ENCODE measurements at places on chromosomes 12 and 14.
A peak's percentile ranks its signal among the peaks of the same experiment; 100 is the strongest.

DNA sequence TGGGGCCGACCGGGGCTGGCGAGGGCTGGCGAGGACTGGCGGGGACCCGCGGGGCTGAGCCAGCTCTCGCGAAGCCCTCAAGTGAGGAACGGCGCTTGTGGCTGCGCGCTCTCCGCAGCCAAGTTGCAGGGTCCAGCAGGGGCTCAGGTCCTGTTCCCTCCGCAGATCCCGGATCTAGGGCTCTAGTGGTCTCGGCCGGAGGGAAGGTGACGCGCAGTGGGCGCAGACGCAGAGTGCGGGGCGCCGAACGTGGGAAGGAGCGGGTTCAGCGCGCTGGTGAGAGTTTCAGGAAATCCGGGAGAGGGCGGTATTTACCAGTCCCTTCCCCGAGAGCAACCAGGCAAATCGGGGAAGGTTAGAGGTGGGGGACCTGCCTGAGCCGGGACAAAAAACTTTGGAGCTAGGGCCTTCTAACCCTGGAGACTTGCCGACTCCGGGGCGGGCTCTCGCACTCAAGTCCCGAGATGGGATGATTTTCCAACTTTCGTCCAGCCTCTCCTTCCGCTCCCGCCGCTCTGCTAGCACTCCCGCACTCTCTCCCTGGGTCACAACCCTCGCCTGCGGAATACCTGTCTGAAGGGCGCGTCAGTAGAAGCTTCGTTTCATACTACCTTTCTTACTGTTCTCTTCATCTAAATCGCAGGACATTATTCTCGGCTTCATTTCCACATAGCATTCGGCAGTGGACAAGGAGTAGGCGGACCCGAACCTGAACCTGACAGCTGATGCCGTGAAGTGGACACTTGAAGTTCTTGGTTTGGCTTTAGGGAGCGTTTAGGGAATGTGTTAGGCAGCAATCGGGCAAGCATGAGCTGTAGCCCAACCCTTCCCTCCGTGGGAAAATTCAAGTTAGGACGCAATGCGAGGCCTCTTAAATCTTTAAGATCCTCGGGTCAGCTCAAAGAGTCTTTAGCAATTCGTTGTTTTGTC is 13.6 kb upstream of the PAX9 start:
- DNase-seq: no peak

- no peak for DNase-seq
These were observed 3.7 kb downstream of the GLT8D2 start for GRCh38 chr12:104046306-104046705.

- no peak for DNase-seq
These were observed 10.1 kb upstream of the MANSC4 start for GRCh38 chr12:27790179-27790578.

DNA sequence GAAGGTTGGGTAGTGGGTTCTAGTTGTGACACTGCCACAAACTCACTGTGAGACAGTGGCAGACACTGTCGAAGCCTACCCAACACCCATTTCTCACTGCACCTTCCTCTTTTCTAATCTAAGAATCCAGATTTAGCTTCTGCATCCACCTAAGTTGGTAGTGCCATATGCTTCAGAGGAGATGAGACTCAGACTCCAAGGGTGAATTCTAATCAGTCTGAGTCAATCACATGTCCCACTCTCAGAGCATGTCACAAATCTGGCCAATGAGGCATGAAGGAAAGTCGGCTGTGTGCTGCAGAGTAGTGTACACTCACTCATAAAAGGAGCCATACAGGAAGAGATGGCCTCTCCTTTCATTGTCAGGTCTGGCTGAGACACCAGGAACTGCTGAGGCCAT is 102.1 kb upstream of the RAP1B start:
- no peak for DNase-seq

DNA sequence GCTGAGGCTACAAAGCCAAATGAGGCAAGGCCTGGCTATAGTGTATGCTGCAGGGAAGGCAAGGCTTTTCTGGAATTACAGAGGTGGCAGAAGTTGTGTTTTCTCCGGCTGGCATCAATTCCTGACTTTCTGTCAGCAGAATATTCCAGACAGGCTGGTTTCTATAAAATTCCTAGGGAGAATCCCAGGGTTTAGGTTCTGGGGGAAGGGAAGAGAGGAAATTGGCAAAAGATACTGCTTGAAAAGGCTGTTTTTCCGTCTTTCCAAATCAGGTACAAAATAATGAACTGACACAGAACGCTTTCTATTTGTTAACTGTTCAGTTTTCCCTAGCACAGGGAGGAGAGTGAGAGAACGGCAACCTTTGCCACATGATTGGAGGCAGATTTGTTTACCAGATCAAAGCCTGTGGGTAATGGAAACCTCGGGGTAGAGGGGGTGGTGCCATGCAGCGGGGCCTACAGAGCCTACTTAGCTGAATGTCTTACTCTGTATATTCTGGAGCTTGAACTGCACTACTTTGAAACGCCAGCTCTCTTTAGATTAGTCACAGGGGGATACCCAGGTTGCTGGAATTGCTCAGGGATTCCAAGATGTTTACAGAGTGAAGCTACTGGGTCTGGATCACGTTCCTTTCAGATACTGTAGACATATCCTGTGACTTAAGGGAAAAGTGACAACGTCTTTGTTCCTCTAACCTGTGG is 65.8 kb upstream of the DACT1 start:
- DNase-seq: peak; percentile 56

DNA sequence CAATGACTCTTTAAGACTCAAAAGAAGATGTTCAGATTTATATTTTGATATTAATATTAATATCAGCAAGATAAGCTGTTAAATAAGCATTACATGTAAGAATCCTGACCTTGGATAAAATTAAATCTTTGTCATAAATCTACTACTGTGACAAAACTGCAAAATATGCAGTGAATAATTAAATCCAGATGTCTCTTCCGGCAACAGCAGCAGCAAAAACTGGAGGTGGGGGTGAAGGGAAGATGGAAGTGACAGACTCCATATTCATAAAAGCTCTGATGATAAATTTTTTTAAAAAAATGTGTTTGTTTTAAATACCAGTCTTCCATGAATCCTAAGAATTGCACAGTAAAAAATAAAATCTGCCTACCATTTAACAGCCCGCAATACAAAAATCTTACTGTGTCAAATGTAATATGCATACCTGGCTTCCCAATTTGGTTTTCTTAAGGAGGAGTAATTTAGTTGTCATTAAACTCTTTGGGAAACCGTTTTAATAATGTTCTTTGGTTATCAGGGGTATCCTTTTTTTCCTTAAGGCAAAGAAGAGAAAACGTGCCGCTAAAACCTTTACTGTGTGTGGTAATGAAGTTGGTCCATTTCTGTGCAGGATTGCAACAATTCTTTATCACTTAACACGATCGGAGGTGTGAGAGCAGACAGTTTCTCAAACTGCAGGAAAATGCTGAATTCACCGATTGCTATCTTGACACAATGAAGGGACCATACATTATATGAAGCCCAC is 478.2 kb downstream of the DIO2 start:
- DNase-seq: no peak
